ENCODE measurements at places on chromosomes 7 and 10.

DNA sequence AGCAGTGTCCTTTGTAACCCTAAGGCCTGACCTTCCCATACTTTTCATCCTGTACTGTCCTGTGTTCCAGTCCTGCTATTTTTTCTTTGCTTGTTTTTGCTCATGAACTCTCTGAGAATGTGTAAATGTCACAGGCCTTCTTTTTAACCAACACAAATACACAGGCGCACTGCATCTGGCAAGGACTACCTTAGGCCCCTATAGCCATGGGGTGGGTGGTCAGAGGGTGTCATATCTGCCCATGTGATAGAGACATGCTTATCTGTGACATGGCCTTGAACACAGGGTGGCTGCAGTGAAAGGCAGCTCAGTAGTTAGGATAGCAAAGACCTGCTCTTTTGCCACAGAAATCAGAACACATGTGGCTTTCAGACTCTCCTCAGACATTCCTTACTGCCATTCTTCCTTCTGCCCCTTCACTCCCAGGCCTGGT is 3.9 kb upstream of the MBL2 start:
- no peak for DNase-seq

- DNase-seq, result no peak
These were observed 16.9 kb downstream of the DYDC2 start for GRCh38 chr10:80373502-80373901.

DNA sequence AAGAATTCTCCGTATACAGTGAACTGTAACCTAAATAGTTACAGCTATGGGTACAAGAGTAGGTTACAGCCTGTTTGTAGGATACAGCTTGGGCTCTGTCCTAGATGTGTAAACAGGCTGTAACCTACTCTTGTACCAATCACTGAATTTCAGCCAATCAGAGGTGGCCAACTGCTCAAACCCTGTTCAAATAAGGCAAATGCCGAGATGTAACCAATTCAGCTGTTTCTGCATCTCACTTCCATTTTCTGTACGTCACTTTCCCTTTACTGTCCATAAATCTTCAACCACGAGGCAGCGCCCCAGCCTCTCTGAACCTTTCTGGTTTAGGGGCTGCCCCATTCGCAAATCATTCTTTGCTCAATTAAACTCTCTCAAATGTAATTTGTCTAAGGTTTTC is 8.3 kb upstream of the MMP21 start:
- no peak for DNase-seq

DNA sequence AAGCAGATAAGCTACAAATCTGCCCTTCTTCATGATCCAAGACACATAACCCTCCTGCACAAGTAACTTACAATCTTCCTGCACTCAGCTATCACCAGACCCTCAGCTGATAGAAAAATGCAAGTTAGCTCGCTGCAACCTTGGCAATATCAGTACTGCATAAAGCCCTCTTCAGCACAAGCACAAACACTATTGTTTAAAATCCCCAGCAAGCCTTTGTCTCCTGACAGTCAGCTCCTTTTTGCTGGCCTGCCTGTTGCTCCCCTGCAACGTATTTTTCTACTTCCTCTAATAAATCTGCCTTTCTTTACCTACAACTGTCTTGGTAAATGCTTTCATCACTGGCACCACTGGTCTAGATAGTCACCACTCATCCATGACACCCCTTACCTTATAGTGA is 59.8 kb downstream of the BAMBI start:
- DNase-seq, result no peak

GRCh38 chr10:109926061-109926745 is 2.9 kb upstream of the XPNPEP1 start:
- DNase-seq, result no peak

GRCh38 chr10:103921750-103922195 is 3.8 kb upstream of the STN1 start:
- no peak for DNase-seq

- DNase-seq, result no peak
These were observed 2.3 kb upstream of the JAKMIP3 start for GRCh38 chr10:132063432-132063831.

- DNase-seq, result no peak
These were observed 33.5 kb upstream of the PRSS37 start for GRCh38 chr7:141874787-141875186.

GRCh38 chr10:78028438-78029268 is 662 bp downstream of the POLR3A start:
- DNase-seq, result no peak

DNA sequence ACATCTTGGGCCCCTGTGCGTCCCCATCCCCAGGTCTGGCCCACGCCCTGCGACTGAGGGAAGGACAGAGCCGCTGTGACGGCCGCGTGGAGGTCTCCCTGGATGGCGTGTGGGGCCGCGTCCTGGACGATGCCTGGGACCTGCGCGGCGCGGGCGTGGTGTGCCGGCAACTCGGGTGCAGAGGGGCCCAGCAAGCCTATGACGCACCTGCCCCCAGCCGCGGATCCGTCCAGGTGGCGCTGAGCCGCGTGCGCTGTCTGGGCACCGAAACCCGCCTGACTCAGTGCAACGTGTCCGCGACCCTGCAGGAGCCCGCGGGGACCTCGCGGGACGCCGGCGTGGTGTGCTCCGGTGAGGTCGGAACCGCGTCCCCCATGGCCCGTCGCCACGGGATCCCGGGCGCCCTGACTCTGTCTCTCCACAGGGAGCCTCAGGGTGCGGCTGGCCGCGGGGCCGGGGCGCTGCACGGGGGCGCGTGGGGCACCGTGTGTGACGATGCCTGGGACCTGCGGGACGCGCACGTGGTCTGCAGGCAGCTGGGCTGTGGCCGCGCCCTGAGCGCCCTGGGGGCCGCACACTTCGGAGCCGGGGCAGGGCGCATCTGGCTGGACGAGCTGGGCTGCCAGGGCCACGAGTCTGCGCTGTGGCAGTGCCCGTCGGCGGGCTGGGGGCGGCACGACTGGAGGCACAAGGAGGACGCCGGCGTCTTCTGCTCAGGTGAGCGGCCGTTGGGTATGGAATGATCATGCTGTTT is 5.9 kb downstream of the SCART1 start:
- DNase-seq, result no peak

- DNase-seq, result no peak
These were observed 19.7 kb downstream of the SUFU start for GRCh38 chr10:102523250-102524029.

DNA sequence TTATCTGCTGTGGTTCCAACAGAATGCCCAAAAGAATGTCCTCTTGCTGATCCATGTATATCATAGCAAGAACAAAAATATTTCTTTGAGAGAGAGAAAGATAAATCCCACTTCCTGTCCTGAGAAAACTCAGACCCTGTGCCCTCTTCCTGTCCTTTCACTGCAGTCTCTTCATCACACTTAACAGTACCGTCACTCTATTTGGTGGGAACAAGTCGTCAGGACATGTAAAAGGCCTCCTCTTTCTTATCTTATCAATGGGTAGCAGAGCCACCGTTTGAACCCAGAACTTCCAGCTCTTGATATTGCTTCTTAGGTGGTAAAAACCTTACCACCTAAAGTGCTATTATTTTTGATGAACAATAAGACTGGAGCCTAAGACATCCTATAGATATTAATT is 43.9 kb downstream of the CHRM2 start:
- DNase-seq, result no peak

GRCh38 chr10:12196531-12197211 is 683 bp downstream of the CDC123 start:
- DNase-seq, result no peak

DNA sequence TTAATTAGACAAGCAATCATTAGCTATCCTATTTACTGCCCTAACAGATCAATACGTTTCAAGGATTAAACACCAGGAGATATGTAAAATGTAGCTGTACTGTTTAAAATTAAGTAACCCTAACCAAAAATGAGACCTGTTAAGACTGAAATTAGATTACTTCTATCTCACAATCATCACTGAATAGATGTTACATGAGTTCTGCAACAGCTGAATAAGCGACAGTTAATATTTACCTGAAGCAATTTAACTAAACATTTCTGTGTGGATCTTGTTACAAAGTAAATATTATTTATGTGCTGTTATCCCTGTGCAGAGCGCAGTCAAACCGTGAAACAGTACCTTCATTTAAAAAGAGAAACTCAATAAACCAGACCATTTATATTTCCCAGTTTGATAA is 122.5 kb downstream of the RELN start:
- no peak for DNase-seq

GRCh38 chr7:155219154-155219531 is 78.5 kb upstream of the INSIG1 start:
- DNase-seq, result no peak

- DNase-seq, result no peak
These were observed 11.8 kb downstream of the CALML3 start for GRCh38 chr10:5536486-5537081.

- no peak for DNase-seq
These were observed 42.9 kb downstream of the ANTXRL start for GRCh38 chr10:46329690-46330016.

GRCh38 chr7:31692451-31692850 is 5.4 kb downstream of the PPP1R17 start:
- no peak for DNase-seq

GRCh38 chr7:148699782-148700629 is 1.3 kb downstream of the CUL1 start:
- no peak for DNase-seq

GRCh38 chr10:6012121-6012905 is 35.0 kb upstream of the IL15RA start:
- DNase-seq, result no peak

DNA sequence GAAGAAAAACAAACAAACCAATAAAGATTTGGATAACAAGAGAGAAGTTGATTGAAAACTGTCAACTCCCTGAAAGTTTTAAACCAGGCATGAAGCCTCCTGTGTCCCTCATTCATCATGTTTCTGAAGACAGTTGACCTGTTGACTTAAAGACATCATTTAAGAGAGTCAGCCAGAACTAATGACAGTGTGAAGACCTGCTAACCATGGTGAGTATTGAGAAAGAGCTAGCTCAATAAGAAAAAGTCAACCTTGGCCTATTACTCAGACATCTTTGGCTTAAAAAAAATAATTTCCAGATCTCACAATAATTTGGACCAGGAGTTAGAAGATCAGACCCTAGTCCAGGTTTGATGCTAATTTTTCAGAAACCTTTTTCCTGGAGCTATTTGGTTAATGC is 45.3 kb upstream of the ANKRD1 start:
- DNase-seq, result no peak

DNA sequence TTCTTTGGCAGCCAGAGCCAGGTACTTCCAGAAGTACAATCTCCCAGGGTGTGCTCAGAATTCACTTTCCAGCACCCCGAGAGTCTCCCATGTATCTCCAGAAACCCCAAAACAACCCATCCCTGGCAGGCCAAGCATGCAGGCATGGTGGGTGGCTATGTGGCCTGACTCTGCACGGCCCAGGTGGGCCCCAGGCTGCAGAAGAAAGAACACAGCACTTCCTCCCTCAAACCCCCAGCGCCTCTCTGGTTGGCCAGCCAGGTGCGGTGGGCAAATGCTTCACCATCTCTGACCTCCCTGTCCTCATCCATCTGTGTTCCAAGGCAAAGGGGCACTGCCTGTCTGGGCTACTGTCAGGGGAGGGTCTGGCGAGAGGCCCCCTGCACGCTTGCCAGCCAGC is 100.3 kb downstream of the MKI67 start:
- DNase-seq, result no peak

Data from pulmonary artery endothelial cell (primary cell).